ENCODE measurements at places on chromosomes 5 and 9.

GRCh38 chr5:58201922-58202648 is 257.8 kb downstream of the PLK2 start:
- DNase-seq = no peak

GRCh38 chr5:643351-643801 is 31.2 kb downstream of the CEP72 start:
- DNase-seq = no peak

- no peak for DNase-seq
These were observed 67.5 kb upstream of the ACTBL2 start for GRCh38 chr5:57550132-57550531.

DNA sequence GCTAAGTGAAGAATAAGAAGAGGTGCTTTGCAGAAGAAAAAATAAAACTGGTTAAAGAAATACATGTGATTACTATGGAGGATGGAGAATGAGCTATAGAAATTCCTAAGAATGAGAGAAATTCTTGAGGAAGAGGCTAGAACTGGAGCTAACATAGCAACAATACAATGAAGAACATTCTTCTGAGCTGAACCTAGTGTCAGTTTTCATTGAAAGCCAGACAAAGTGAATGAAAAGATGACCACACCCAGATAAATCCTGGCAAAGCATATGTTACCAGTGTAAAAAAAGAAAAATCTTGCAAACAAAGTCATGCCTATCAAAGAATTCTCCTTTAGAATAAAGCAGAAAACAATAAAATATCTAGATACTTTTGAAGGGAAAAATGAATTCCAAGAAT is 39.6 kb downstream of the SGCD start:
- DNase-seq = no peak

GRCh38 chr5:123094919-123095797 is 6.1 kb downstream of the PRDM6 start:
- no peak for DNase-seq

- DNase-seq = peak; percentile 92
These were observed 341.4 kb downstream of the DIRAS2 start for GRCh38 chr9:90301277-90301653.

- no peak for DNase-seq
These were observed 414.0 kb downstream of the ELAVL2 start for GRCh38 chr9:23412046-23412445.

GRCh38 chr5:99587983-99588382 is 659.2 kb upstream of the CHD1 start:
- DNase-seq = no peak

Measured in bronchial epithelial cell (primary cell).